PC-9 (cell line): ENCODE measurements at places on chromosomes 2 and 18. TPM values are rescaled to one million over a fixed set of nuclear protein-coding genes. Genes with fewer than 3 reads are reported as not detected.

- DNase-seq: no peak
Measured at GRCh38 chr2:60862642-60863041, 18.7 kb upstream of the REL start.

- DNase-seq: no peak
Measured at GRCh38 chr2:128263902-128264331, 54.8 kb downstream of the HS6ST1 start.

GATA6 gene
- 9.1 and 12.3 TPM in 2 replicates for total RNA-seq

DNA sequence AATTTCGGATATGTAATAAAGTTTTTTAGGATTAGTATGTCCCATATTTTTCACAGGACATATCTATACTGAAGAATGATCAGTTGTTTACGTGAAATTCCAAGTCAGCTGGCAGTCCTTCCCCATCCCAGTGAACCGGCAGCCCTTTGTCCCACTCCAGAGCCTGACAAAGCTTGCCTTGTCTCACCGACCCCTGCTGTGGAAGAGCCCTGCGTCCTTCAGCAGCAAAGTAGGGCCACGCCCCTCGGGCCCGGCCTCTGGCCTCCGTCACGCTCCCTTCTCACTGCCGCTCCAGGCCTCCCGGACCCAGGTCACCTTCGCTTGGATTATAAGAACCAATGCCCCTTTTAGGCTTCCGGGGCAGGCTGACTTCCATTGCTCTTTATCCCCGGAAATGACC, 89.8 kb upstream of the TGIF1 start:
- no peak for DNase-seq

MLPH gene
- 237 and 283 TPM in 2 replicates for total RNA-seq

ZSWIM2 gene
- total RNA-seq: not detected in 2 replicates

- no peak for DNase-seq
Measured at GRCh38 chr2:127161176-127162136, 54.5 kb upstream of the BIN1 start.

DNA sequence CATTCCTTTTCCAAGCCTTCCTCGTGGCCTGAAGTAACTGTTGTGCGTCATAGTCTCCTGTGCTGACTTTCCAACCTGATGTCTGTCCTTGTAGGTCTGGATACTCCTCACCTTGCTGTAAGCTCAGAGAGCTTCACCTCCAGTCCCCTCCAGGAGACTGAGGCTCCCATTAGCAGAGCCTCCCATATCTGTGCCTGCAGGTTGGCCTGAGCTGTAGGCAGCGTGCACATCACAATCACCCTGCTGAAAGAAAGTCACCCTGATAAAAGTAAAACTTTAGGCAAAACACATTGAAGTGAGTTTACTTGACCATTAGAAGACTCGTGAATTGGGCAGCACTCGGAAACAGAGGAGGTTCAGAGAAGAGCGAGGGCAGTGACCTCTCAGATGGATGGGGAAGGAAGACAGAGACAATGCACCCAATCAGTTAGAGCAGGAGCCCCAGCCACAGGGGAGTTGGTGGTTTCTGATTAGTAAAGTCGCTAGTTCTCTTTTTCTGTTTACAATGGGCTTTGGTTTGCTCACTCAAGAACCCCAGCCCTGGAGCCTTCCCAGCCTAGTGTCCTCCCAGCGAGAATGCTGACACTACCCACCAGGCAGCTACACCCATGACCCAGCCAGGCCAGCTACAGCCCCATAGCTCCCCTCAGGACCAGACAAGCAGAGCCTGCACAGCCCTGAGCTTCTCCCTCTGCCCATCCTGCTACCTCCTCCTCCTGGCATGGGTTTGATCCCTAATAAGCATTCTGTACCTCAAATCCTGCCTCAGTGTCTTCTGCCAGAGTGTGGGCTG, 12.1 kb upstream of the TPO start:
- no peak for DNase-seq

DNA sequence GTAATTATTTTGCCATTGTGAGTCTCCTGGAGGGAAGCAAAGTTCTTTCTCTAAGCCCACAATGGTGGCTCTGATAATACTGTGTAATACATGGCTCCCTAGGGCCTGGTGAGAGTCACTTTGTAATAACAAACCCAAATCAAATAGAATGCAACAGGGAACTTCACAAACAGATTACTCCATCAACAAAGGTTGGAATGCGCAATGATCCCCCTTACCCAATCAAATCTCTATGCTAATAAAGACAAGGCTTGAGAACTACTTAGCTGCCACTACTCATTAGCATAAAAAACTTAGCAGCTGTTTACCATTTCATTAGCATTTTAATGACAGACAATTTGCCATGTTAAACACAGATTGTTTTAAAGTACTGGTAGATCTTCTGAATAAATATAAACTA, 285.6 kb upstream of the SESTD1 start:
- no peak for DNase-seq

ZAP70 gene
- total RNA-seq: not detected in 2 replicates

GRCh38 chr2:134097740-134098139, 156.1 kb upstream of the MGAT5 start:
- DNase-seq: no peak

RFTN2 gene
- total RNA-seq: not detected in 2 replicates

DNA sequence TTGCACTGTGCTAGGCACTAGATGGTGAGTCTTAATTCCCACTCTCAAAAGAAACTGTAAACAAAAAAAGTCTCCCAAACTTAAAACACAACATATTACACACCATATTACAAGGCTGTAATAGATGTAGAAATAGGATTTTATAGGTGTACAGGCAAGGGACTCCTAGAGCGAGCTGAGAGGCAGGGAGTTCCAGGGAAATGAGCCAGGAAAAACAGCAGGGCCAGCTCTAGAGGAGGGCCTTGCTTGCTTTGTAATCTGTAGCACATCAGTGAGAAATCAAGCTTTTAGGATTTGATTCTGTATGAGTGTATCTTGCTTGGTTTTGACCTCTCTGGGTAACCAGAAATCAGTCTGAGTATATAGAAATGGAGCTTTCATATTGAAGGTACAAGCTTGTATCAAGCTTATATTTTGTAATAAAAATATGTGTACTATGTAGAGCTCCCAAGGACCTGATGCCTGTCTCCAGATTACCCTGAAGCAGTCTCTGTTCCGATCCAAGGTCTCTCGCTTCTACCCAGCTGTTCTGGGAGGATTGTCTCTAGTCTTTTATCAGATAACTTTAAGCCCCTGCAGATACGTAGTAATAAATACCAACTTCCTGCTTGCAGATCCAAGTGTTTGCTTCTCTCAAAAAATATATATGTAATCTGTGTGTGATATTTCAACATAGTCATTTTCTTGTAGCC, 73.0 kb downstream of the MYO1B start:
- DNase-seq: no peak

- DNase-seq: no peak
Measured at GRCh38 chr2:11027195-11027594, 115.5 kb downstream of the KCNF1 start.

DNA sequence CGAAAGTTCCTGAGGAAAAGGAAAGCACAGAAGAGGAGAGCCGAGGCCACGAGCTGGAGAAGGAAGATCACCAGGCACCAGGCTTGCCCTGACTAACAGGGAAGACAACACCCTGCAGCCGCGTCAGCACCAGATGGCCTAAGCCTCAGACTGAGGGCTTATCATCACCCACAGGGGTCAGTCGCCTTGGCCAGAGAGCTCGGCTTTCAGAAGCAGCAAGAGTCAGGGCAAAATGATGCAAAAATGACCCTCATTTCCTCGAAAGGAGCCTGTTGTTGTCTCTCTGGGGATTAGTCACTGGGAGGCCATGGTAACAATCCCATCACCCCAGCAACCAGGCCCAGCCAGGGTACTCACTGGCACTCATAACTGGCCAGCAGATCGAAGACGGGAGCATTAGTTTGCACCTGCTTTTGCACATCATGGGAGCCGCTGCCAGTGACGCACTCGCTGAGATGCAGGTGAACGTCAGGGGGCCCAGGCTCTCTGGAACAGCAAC, 42.7 kb upstream of the ZFP36L2 start:
- peak; percentile 59 for DNase-seq

GRCh38 chr2:124810132-124810531, 785.0 kb downstream of the CNTNAP5 start:
- no peak for DNase-seq

CHRND gene
- total RNA-seq: not detected in 2 replicates

- no peak for DNase-seq
Measured at GRCh38 chr2:25281522-25281921, 60.2 kb downstream of the DNMT3A start.

- no peak for DNase-seq
Measured at GRCh38 chr2:150171065-150171548, 316.4 kb downstream of the RND3 start.

GRCh38 chr18:46184727-46185126, 80.5 kb downstream of the HAUS1 start:
- no peak for DNase-seq

DNAJB2 gene
- 38.5 and 47.5 TPM in 2 replicates for total RNA-seq

- DNase-seq: no peak
Measured at GRCh38 chr2:225030203-225030602, 12.1 kb downstream of the DOCK10 start.

MC2R gene
- total RNA-seq: not detected in 2 replicates

KCNG2 gene
- total RNA-seq: not detected in 2 replicates

GRCh38 chr2:80054346-80054675, 250.2 kb downstream of the LRRTM1 start:
- no peak for DNase-seq

- DNase-seq: no peak
Measured at GRCh38 chr2:143501106-143501676, 372.0 kb downstream of the ARHGAP15 start.

CDCA7 gene
- 26.1 and 34.2 TPM in 2 replicates for total RNA-seq

GRCh38 chr2:232632229-232632903, 1.0 kb upstream of the EFHD1 start:
- DNase-seq: no peak
